ENCODE measurements at places on chromosomes 1 and 21. TPM values are rescaled to one million over a fixed set of nuclear protein-coding genes. Genes with fewer than 3 reads are reported as not detected.

Gene S100A14
- total RNA-seq: 0.53 TPM

Gene C1orf174
- 16.1 TPM for total RNA-seq

- DNase-seq: no peak
Observed at GRCh38 chr1:116945421-116945820, 35.7 kb downstream of the PTGFRN start.

DNA sequence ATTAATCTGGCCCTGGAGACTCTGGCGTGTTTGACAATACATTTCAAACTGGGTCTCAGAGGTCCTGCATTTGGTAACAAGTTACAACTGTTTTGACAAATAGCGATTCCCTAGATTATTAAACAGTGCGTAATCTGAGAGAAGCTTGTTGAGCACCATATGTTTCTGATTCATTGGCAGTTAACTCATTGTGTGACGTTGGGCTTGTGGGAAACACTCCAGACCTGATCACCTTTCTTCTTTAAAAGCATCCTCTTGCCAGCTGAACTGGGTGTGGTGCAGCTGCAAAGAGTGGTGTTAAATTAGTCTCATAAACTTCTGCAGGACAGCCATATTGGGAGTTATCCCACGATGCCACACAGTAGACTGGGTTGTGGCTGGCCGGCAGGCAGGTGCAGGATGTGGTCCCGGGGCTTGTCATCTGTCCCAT lies 82.7 kb downstream of the CDC7 start:
- DNase-seq: no peak

DNA sequence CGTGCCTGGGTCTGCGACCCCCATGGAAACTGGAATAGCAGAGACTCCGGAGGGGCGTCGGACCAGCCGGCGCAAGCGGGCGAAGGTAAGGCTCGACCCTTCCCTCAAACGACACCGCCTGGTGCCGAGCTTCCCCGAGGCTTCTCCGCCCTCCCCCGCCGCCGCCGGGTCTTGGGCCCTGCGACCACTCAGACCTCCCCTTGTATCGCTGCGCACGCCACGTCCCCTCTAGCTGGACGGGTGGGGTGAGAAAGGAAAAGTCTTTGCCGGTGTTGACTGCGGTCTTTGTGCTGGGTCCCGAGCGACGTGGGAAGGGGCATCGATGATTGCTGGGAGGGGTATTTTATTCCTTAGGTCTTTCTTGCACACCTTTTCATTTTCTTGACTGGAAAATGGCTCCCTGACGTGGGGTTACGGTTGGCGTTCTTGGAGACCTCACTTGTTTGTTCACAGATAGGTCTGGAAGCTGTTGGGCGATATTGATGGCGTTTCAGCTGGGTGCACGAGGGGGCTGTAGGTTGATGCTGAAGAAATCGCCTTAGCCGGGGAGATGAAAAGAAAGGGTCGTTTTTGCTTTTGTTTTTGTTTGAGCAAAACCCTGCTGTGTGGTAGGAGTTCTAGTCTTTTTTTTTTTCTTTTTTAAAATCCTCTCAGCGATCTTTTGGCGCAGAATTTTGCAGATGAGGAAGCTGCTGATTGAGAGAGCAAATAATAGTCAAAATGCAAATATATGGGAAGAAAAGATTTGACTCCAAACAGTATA lies 776 bp downstream of the KDM1A start:
- DNase-seq: peak; percentile 63

GRCh38 chr1:85440612-85441011 lies 24.3 kb downstream of the DDAH1 start:
- DNase-seq: no peak

Measured in adrenal gland (tissue), 19 donors.